ENCODE measurements at places on chromosomes 4 and X. TPM values are rescaled to one million over a fixed set of nuclear protein-coding genes. Genes with fewer than 3 reads are reported as not detected.

IL3RA gene
- total RNA-seq: 10.1 TPM

TBCK gene
- 26.5 TPM for total RNA-seq

ARMCX4 gene
- 3.3 TPM for total RNA-seq

DNA sequence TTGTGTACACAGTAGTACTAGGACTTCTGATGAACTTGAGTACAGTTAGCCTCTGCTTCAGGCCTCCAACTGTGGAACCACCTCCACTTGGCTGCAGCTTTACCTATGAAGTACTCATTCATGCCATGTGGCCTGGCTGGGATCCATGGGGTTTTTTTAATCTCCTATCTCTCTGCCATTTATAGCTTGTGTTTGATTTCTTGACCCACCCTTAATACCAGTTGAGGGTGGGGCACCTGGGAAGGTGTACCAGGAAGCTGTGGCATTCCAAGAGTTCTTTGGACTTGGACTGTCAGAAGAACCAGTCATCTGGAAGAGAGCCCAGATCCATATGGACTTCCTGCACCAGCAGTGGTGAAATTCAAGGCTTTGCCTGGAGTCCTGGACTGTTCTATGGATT, 230.1 kb downstream of the SHROOM3 start:
- H3K27ac ChIP-seq: peak overlapping the region; percentile 83
- no peaks in the 10 kb centered on the region for H3K27me3 ChIP-seq
- H3K4me1 ChIP-seq: no peaks in the 10 kb centered on the region
- no peak overlapping the region for H3K4me3 ChIP-seq
- H3K36me3 ChIP-seq: no peaks in the 10 kb centered on the region
- peak; percentile 85 for DNase-seq
